ENCODE measurements at places on chromosomes 2 and 18.

GRCh38 chr2:47534179-47534919, 131.4 kb downstream of the MSH2 start:
- DNase-seq = peak; percentile 34

DNA sequence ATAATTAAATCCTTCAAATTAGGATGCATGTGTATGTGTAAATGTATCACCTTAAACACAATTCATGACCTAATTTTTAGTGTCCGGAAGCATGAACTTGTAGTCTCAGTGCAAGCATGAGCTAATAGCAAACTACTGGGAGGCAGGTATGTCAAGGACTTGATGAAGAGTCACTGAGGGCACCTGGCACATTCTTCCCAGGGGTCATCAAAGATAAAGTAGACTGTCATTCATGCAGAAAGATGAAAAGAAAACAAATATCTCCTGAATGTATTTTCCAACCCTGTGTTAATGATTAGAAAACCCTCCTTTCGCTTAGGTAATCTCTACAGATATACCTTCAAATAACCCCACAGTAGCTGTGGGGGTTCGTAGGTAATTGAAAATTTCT, 234.9 kb downstream of the SOCS6 start:
- no peak for DNase-seq

GRCh38 chr2:65666156-65666725, 233.8 kb upstream of the SPRED2 start:
- peak; percentile 19 for DNase-seq

- DNase-seq = peak; percentile 28
Observed at GRCh38 chr2:78999406-78999805, 26.1 kb upstream of the REG3G start.

GRCh38 chr2:191190435-191190834, 39.6 kb upstream of the STAT4 start:
- DNase-seq = no peak
